Left forelimb (tissue), 1 donor: ENCODE measurements at places on chromosomes 11 and 22.

- DNase-seq: no peak
These were observed 28.6 kb upstream of the LDHA start for GRCh38 chr11:18365741-18366140.

DNA sequence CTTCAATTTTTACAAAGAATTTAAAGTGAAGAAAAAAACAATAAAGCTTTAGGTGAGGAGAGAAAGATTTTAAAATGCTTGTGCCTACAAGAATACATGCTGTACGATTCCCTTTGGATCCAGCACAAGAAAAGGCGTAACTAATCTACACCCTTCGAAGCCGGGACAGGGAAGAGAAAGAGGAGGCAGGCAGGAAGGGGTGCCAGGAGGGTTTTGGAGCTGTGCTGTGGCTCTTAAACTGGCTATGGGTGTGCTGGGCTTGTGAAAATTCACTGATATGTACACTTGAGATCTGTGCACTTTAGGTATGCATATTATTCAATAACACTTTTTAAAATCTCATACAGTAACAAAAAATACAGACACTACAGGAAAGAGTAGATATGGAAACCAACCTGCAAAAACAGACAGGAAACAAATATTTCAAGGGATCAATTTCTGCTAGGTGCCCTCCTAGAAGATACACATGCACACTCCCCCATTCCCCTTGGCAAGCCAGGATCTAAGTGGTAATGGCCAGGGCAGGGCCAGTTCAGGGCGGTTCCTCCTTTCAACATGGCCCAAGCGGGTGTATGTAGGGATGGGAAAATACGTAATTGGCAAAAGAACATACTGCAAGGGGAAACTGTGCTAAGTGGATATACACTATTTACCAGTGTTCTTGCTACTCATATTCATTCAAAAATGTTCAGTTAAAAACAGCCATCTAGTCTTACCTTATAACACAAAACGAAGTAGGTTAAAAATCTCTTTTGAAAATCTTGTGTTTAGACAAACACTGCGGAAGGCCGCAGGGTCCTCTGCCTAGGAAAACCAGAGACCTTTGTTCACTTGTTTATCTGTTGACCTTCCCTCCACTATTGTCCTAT, 54.2 kb downstream of the PACSIN2 start:
- DNase-seq: no peak

GRCh38 chr11:120288021-120288420, 37.1 kb upstream of the TLCD5 start:
- no peak for DNase-seq

DNA sequence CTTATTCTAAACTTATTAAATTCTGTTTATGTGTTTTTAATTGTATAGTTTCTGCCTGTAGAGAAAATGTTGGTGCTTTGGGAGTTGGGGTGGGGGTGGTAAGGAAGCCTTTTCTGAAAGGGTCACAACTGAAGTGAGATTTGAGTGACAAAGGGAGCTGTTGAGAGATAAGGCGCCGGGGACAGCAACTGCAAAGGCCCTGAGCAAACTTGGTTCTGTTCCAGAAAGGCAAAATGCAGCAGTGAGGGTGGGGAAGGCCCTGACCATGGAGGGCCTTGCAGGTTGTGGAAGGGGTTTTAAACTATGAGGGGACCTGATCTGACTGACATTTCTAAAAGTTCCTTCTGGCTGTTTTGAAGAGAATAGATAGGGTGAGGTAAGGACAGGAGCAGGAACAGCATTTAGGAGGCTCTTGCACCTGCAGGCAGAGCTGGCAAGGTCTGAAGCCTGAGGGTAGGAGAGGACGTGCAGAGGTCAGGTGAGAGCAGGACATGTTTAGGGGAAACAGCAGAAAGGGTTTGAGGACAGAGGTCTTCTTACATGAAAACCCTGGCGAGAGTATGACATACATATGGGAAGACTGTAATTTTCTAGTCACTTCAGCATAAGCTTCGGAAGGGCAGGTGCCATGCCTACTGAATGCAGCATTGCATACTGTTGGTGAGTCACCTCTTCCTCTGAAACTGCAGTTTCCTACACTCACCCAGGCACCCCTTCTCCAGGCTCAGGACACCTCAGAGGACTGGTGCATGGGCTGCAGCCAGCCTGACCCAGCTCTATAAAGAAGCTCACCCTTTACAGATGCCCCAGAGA, 190.7 kb downstream of the SNX19 start:
- DNase-seq: no peak

DNA sequence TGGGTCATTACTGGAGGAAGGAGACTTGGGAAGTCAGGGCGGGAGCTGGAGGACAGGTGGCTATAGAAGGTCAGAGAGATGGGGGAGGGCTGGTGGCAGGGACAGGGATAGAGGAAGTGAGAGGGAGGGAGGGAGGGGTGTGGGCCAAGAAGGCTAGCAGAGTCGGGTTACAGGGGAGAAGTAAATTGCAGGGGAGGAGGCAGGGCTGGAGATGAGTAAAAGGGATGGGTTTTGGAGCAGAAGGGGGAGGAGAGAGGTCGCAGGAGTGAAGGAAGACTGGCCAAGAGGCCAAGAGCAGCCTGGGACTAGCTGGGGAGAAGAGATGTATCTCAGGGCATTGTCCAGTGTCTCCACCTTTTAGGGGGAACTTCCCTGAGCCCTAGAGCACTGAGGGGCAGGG, 33.0 kb downstream of the LRRC10B start:
- no peak for DNase-seq

DNA sequence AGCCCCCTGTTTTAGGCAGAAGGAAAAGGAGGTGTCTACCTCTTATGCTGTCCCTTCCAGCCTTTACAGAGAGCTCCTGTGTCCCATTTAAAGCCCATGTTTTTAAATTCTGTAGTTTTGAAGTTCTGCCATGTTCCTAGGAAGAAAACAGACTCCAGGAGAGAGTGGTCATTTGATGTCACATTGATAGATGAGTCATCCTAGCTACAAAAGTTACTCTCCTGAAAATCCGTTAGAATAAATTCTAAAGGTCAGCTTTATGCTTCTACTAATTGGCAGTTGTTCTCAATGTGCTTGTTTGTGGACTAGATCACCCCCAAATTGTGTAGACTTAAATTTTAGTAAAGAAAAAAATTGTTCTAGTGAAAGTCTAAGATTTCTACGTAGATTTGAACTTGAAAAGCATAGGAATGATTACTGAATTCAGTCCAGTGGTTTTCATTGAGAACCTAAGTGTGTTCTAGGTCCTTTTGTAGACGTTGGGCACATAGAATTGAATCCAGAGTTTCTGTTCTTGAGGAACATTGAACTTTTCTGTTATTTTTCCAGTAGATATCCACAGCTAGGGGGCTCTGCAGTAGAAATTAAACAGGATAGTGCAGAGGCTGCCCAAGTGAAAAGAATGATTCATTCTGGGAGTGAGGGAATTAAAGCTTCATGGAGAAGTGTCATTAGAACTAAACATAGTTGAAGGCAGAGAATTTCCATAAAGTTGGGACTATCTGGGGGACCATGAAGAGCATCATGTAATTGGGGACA, 140.6 kb upstream of the RASSF10 start:
- DNase-seq: no peak

DNA sequence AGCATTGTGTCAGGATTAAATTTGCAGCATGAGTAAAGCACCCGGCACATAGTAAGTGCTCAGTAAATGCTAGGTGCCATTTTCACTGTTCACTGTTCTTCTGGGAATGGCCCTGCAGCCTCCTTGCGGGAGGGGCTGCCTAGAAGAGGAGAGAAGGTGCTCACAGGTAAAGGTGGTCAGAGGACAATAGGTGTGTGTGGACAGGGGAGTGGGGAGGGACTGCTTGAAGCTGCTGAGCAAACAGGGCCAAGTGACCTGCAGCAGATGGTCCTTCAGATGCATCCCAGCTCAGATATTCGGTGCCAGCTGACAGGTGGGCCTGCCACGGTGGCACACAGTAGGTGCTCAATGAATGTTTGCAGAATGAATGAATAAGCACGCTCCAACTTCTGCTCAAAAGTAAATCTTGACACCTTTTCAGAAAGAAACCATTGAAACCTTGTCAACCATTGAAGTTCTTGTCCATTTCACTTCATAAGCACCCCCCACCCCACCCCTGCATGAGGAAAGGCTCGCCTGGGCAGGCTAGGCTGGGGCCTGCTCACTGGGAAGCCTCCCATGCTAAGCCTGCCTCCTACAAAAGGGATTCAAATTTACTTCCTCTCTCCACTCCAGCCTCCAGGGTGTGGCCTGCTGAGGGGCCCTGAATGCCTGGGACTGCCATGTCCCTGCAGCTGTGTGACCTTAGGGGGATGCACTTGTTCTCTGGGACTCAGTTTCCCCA, 1.6 kb downstream of the KIAA0930 start:
- no peak for DNase-seq

DNA sequence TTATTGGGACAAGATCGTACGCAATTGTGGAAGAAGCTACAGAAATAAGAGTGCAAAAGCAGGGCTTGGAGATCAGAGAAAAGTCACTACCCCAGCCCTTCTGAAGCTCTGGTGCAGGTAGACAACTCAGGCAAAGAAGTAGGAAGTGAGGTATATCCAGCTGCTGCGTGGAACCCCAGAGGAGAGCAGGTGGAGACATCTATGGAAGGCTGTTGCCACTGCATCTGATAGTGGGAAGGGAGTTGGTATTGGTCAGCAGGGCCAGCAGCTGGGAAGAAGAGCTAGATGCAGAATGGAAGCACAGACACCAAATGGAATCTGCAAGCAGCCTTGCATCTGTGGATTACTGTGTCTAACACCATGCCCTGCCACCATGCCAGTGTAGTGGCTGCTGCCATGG, 165.1 kb downstream of the WNT11 start:
- DNase-seq: no peak

- no peak for DNase-seq
These were observed 150.1 kb downstream of the MN1 start for GRCh38 chr22:27651486-27651885.

GRCh38 chr11:907668-908067, 2.9 kb downstream of the CHID1 start:
- DNase-seq: no peak

DNA sequence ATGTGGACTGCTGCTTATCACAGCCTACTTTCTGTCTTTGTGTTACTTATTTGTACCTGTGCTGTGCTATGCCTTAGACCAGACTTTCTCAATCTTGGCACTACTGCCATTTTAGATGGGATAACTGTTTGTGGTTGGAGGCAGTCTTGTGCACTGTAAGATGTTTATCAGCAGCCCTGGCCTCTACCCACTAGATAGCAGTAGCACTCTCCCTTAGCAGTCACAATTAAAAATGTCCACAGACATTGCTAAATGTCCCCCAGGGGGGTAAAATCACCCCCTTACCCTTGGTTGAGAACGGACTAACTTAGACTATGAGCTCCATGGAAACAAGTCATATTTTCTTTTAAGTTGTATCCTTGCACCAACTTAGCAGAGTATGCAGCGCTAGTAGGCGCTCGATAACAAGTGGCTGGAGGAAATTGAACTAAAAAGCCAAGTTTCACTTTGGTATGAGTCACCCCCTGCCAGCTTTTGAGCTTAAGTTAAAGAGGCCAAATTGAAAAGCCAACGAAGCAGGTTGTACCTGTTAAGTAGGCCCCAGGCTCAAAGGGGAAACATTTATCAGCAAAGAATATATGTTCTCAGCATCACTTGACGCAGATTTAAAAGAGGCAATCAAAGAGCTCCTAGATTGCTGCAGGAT, 304.8 kb upstream of the SORL1-AS1 start:
- no peak for DNase-seq

DNA sequence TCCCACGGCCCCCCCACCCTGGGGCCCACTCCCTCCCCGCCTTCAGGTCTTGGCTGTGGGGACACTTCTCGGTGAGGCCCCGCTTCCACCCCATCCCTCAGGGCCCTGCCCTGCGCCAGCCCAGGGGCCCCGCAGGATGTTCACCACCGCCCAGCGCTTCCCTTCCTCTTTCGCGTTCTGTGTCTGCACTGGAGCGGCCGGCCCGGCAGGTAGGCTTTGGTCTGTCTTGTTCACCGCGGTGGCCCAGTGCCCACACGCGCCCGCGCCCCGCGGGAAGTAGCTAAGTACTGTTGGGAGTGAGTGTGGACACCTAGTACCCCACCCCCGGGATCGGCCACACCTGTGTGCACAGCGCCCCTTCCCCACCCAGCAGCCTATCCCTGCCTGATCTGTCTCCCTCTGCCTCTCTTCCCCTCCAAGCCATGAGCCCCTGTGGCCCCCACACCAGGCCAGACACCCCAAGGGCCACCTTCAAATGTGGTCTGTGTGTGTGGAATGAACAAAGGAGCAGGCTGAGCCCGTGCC, 85.4 kb downstream of the WNT7B start:
- no peak for DNase-seq

DNA sequence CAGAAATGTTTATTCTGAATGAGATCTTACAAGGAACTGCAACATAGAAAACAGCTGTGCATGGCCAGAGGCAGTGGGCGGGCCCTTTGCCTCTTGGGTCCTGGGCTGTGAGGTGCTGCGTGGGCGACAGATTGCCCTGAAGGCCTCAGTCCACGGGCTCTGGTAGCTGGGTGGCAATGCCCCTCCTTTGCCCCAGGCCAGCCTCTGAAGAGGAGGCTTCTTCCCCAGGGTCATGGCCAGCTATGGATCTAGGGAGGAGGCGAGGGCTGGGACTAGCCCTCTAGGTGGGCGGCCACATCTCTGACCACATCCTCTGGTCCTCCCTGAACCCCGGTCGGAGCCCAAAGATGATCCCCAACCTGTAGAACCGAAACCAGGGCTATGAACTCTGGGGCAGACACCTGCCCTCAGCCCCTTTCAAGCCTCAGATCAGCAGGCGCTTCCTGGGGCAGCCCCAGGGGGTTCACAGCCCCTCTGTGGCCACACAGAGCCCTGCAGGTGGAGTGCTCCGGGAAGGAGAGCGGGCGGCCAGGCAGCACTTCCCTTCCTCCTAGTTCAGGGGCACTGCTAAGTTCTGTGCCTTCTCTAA, 6.6 kb upstream of the CDC42BPG start:
- DNase-seq: no peak
